Vagina (tissue), 2 donors: ENCODE measurements at places on chromosomes 2 and 18. TPM values are rescaled to one million over a fixed set of nuclear protein-coding genes. Genes with fewer than 3 reads are reported as not detected.

- DNase-seq = no peak
These were observed 7.9 kb downstream of the MFSD6 start for GRCh38 chr2:190415794-190416775.

DNA sequence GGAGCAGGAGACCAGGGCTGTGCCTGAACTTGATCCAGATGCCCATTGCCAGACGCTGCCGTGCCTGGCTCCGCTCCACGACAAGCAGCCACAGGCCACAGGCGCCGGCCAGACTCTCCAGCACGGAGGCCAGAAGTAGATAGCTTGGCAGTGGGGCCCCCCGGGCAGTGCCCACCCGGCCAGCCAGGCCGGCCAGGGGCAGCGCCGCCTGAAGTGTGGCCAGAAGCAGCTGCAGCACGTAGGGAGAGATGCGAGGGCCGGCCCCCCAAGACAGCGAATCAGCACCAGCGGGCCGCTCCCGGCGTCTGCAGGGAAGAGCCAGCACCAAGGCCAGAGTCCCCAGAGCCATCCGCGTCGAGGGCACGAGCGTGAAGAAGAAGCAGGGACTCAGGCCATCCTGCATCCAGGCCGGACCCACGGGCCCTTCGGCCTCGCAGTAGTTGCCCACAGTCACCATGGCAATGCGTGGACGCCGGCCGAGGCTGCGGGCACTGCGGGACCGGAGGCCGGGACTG lies 484 bp downstream of the ABCB6 start:
- no peak for DNase-seq

- no peak for DNase-seq
These were observed 181.6 kb downstream of the DNAH6 start for GRCh38 chr2:84697895-84698294.

DNA sequence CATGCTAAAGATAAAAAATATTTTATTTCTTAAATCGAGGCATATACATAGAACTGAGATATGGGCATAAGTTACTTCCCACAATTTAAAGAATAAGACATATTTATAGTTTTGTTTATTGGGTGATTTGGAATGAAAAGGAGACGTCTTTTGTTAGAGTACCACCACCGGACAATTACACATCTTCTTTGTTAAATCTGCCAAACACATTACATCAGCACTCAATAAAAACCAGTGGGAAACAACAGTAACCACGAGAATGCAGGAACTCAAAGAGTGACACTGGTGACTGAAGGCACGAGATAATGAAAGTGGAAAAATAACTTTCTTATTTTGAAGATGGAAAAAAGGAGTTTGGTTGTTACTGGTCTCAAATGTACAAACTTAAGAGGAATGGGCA lies 92.6 kb upstream of the TFCP2L1 start:
- DNase-seq = no peak

DNA sequence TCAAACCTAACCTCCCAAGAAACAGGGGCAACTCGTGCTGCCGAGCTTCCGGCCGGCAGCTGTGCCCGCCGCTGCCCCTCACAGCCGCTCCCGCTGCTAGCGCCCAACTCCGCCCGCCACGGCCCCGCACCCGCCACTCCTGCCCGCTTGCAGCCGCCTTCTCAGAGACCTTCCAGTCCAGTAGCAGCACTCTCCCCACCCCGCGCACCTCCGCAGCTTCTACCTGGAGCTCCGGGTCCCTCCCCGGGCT lies 722 bp upstream of the C2orf15 start:
- DNase-seq = no peak

- no peak for DNase-seq
These were observed 22.1 kb upstream of the CRIM1 start for GRCh38 chr2:36333350-36334012.

DNA sequence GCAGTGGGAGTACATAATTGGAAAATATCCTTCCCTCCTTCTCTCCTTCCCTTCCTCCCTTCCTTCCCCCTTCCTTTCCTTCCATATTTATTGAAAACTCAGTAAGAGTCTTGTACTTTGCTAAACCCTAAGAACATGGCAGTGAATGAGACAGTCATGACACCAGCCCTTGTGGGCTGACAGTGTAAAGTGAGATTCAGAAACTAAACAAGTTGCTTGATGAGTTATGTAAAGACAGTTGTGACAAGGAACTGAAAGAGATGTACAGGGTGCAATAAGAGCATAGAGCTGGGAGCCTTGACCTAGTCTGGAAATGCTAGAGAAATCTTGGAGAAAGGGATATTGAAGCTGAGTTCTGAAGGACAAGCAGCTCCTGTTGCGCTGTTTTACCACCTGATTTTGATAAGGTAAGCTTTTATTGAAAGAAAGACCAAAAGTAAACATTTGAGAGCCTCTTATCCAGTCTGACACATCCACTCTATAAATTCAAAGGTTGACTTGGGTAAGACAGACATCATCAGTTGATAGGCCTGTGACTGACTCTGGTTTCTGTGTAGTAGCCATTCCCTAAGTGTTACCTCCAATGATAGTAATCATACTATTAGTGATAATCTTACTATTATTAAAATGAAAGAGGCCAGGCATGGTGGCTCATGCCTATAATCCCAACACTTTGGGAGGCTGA lies 66.5 kb upstream of the SKOR2 start:
- DNase-seq = no peak

The RSAD2 gene
- total RNA-seq = 0.25 TPM

The SH3YL1 gene
- total RNA-seq = 32.9 TPM
